Posterior vena cava (tissue), 2 donors: ENCODE measurements at places on chromosomes 3 and 15.
A peak's percentile ranks its signal among the peaks of the same experiment; 100 is the strongest.

DNA sequence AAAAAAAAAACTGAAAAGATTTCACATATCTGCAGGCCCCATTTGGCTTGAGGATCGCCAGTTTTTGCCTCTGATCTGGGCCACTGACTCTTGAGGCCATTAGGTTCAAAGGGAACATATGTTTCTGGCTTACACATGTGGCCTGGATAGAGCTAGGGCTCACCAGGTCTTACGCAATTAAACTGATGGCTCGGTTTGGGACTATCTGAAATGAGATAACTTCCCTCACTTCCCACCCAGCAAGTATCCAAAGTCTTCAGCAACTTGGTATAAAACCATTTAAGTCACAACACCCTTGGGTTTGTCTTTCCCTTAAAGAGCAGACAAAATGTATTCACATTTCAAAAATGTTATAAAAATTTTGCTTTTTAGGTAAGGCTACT, 36.3 kb downstream of the LRIG1 start:
- no peak for DNase-seq

DNA sequence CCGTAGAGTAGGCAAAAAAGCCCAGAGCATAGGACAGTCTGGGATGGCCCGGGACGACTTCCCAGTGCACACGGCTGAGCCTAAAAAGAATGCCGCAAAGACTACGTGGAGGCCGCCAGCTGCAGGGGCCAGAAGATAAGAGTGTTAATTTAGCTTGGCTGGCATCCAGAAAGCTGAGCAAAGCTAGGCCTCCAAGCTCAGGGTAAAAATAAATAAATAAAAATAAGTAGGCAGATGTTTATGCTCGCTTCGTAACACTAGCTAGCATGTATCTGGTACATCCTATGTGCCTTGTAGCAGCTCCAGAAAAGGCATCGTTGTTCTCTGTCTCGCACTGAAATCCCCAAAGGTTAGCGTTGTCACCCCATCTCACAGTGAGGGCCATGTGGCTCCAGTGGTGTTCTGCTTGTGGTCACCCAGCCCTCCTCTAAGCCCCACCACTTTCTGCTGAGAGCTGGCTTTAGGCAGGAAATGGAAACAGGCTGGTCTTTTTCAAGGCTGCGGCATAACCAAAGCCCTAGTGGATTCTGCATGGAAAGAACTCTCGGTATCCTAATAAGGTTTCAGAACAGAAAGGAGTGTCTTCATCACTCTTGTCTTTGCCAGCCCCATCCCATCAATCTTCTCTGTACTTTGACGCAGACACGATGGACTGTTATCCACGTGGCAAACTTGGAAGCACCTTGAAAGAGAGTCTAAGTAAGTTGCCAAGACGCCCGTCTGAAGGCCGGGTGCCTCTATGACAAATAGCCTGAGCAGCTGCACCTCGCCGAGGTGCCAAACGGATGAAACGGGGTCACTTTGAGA, 58.1 kb upstream of the MEF2A start:
- peak; percentile 91 for DNase-seq

GRCh38 chr3:45309876-45310275, 78.5 kb upstream of the LARS2 start:
- DNase-seq, result no peak

DNA sequence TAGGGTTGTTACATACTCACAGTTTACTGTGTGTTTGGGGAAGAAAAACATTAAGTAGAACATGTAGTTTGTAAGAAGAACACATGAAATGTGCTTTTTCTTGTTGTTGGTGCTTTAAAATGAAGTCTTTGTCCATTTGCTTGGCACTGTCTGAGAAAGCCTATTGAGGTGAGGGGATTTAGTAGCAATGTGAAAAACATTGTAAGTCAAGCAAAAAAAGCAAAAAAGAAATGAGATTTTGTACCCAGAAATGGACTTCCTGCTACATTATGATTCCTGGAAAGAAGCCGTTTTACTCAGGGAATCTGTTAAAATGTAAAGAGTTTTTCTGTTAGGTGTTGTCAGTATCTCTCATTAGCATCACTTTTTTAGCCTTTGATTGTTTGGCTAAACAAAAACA, 59.9 kb downstream of the KAT2B start:
- DNase-seq, result no peak

GRCh38 chr3:188154809-188155574, 1.0 kb downstream of the LPP start:
- no peak for DNase-seq

DNA sequence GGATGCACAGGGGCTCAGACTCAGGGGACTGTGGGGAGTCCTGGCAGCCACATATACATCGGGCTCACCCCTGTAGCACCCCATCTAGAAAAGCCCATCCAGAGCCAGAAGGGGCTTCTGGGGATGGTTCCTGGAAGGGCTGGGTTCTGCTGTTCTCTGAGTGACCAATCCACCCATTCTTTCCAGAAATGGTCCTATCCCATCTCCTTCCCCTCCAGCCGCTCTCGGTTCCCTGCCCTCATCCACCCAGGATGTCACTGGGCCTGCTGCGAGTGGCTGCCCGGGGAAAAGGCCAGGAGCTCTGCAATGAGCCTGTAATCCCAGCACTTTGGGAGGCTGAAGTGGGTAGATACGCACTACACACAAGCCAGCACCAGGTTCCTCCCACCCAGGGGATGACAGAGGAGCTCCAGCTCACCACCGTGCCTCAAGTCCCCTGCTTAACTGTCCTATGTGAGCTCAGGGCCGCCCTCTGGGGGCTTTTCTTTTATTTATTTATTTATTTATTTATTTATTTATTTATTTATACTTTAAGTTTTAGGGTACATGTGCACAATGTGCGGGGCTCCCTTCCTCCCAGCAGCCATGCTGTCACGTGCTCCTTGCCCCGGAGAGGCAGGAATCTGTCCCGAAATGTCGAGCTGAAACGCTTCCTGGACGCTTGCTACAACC, 13.6 kb upstream of the CSK start:
- DNase-seq, result no peak

GRCh38 chr15:63453186-63453905, 51.0 kb upstream of the USP3 start:
- no peak for DNase-seq

- no peak for DNase-seq
These were observed 645.8 kb upstream of the TBL1XR1 start for GRCh38 chr3:177842743-177843734.

DNA sequence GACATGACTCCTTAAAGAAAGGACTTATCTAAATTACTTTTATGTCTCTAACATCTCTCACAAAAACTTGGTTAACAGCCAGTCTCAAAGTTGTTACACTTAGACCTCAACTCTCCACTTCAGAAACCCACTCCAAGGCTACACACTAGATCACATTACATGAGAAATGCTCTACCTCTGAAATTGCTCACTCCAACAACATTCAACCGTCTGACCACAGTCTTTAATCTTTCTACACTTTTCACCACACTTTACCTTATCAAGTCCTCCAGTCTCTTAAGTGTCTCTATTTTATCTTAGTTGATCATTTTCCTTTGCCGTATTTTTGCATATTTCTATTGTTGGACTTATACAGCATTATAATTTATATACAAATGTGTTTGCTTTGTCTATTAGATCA, 5.8 kb downstream of the SLC12A6 start:
- no peak for DNase-seq
